NT2/D1 (cell line): ENCODE measurements at places on chromosomes 12 and 14.

- DNase-seq: no peak
Measured at GRCh38 chr14:32047791-32048190, 29.3 kb upstream of the ARHGAP5 start.

DNA sequence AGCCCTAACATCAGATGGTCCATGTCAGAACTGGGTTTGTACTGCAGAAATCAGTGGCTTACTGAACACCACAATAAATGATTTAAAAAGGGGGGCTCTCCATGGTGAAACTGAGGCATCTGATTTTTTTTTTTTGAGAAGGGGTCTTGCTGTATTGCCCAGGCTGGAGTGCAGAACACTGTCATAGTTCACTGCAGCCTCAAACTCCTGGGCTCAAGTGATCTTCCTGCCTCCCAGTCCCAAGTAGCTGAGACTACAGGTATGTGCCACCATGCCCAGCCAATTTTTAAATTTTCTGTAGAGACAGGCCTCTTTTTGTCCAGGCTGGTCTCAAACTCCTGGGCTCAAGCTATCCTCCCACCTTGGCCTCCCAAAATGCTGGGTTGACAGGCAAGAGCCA is 57.4 kb downstream of the RFLNA start:
- DNase-seq: no peak

DNA sequence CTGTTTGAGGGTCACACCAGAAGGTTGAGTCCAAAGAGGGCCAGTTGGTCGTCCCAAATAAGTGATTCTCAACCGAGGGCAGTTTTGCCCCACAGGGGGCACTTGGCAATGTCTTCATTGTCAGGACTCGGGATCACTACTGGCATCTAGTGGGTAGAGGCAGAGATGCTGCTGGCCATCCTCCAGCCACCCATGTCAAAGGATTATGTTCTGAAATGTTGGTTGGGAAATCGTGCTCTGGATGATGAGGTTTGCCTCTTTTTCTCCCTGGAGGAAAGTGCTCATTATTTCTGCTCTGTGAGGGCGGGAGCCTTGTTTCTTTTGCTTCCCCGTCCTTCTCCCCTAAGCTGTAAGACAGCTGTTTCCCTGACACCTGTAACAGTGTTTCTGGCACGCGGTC is 3.6 kb downstream of the ZNF839 start:
- no peak for DNase-seq

DNA sequence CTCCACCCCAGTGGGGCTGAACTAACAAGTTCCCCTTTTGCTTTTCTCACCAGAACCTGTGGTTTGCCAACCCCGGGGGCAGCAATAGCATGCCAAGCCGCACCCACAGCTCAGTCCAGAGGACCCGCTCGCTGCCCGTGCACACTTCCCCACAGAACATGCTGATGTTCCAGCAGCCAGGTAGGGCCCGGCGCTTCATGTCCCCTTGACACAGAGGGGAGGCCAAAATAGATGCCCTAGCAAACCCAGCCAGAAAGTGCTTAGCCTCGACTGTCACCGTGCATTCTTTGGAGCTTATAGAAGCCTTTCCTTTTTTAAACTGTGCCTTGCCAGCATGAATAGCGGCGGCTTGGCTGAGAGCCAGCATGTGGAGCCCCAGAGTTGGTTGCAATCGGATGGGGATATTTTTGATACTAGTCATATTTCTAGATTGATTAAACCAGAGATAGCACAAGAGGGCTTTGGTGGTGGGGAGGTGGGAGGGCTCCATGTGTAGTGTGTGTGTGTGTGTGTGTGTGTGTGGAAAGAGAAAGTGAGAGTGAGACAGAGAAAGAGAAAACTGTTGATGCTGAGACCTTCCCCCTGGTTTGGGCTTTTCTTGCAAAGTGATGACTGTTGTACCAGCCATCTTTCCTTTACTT is 126.1 kb downstream of the GCH1 start:
- DNase-seq: no peak

- DNase-seq: no peak
Measured at GRCh38 chr12:95004610-95005009, 1.1 kb upstream of the NDUFA12 start.

GRCh38 chr12:129145381-129145780 is 292.1 kb downstream of the GLT1D1 start:
- DNase-seq: no peak

DNA sequence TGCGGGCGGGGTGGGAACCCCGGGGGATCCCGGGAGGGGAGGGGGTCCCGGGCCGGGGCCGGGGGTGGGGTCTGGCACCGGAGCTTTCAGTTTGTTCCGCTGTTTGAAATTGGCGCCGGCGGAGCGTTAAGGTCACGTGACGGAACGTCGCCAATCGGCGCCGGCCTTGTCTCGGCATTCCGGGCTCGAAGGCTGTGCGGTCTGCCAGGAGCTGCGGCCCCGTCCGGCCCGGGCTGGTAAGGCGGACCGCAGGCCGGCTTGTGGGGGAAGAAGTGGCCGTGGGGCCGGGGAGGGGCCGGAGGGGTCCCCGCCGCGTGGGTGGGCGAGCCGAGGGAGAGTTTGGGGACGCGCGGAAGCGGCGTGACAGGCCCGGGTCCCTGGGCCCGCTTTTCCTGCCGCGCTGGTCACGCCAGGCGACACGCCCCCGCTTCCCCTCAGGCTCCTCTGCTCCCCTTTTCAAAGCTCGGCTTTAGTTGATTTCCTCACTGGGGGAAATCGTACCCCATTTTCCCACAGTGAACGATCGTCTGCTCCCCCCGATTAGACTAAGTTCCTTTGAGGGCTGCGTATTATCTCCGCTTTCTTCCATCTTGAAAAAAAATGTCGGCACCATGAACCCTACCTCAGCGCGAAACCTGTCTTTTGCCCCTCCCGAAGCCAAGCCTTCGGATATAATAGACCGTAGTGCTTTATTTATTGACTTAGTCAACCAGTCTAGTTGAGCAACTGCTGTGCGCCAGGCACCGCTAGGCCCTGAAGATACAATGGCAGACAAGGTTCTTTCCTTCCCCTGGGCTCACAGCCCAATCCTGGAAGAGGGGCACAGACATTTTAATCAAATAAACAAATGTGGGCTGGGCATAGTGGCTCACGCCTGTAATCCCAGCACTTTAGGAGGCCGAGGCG is at the start of the genes FOXM1 and RHNO1:
Gene FOXM1 (minus strand): TSS at position 128 of the 906 bp plus-strand sequence. CDS start 2,696 bp downstream, outside the sequence.
Gene RHNO1 (plus strand): TSS at position 177 of the 906 bp plus-strand sequence. CDS start 8,144 bp downstream, outside the sequence.
- DNase-seq: peak; percentile 99

DNA sequence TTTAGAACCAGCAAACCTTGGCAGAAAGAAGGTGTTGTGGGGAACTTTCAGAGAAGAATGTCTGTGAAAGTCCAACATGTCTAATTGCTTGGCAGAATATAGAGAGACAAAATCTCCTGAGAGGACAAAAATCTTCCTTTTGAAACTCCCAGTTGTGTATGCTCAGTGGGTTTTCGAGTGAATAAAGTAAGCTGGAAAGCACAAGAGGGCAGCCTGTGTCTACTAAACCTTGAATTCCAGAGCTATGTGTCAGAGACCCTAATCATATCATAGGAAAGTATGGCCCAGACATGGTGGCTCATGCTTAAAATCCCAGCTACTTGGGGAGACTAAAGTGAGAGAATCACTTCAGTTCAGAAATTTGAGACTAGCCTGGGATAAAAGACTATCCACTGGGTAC is 661.2 kb downstream of the SLC16A7 start:
- no peak for DNase-seq

DNA sequence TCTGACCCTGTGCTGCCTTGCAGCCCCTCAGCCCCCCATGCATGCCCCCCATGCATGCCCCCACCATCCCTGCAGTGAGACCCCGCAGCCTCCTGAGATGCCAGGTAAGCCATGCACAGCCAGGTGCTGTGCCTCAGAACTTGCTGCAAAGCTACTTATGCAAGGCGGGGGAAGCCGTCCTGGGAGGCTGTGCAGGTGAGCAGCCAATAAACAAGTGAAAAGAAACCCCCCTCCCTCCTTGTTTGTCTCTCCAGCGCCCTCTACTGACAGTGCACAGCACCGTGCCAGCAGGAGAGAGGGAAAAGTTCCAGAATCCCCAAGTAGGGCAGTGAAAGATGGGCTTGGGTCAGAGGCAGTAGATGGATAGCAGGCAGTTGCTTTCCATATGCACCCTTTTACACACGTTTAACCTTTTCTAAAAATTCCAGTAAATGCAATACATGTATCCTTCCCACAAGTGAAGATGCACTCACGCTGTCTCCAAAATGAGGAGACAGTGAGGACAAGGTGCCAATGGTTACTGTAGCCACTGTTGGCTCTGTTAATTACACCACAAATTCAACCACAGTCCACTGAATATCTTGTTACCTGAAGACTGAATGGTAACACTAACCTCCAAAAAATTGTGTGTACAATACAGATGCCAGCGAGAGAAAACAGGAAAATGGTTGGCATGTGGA is 18.0 kb downstream of the TNFAIP2 start:
- DNase-seq: no peak

DNA sequence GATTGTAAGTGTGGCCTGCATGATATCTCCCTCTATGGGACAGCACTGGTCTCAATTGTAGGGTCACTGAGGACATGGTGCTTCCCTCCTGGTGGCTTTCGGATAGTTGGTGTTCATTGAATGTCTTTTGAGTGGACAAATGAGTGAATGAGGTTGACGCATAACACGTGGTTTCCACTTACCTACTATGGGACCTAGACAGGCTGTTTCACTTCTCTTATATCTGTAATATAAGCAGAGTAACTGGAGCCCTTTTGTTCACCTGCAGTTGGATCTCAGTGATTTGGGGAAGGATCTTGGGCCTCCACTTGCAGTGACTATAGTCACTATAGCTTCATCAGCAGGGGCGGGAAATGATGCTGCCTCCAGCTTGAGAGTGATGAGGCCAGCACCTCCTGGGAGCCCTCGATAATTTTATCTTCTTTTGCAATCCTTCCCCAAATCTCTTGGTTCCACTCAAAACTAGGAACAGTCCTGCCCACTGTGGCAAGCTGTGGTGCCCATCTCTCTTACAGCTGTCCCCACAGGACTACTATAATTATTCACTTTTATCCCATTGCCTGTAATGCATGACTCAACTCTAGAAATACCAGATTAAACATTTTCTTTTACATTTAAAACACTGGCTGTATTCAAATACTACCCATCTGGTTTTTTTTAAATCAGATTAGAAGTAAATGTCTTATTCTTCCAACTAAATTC is 242.9 kb downstream of the CHST11 start:
- no peak for DNase-seq

- no peak for DNase-seq
Measured at GRCh38 chr12:53820514-53821306, 68.9 kb upstream of the CISTR start.

DNA sequence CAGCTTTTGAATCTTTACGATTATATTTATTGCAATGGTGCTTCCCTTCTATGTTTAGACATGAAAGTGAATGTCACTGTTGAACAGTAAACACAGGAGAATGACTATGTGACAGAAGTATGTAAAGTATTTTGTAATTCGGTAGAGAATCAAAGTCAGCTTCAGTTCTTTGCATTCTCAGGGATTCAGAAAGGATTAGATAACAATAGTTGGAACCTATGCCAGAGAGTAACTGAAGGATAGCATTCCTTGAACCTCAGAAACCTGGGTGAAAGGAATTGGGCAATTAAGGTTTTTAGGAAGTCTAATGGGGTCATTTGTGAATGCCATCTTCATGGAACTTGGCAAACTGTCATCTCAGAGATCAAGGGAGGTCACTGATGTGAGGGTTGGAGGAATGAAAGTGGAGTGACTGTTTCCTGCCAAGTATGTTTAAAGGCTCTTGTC is 305.3 kb upstream of the DDHD1 start:
- DNase-seq: no peak

- no peak for DNase-seq
Measured at GRCh38 chr14:75013290-75013689, 10.6 kb downstream of the EIF2B2 start.

DNA sequence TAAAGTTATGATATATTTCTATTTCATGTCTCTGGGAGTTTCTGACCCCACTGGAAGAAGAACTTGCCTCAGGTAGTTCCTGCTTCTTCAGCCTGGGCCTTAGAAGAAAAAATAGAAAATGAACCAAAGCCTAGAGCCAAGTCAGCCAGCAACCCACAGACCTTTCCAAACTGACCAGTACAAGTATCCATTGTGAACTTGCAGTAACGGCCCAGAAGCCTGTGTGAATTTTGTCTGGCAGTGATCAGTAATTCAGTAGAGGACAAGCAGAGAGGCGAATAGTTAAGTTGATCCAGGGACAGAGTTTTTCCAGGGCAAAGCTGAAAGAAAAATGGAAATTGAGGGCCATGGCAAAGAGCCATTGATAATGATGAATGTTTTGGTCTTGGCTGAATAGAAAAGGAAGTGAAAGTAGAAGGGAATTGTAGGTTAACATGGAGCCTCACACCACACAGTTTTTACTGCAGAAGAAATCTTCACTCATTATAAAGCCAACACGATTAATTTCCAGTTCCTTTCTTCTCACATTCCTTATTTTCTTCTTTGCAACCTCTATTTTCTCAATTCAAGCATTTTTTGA is 311.8 kb downstream of the BTG1 start:
- no peak for DNase-seq

DNA sequence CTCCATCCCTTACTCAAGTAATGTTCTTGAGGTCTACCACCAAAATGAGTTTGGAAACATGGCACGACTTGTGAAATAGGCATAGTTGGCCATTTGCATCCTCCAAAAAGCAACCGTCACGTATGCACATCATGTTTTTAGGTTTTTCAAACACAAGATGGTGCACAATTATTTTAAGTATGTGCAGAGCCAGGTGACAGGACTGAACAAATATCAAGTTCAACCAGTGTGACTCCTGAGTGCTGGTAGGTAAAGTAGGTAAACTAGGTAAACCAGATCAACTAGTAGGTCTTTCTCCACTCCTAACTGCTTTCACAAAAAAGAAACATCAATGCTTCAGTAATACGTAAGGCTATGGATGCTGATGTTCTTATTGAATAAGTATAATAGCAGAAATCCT is 39.1 kb downstream of the FGD6 start:
- DNase-seq: no peak

GRCh38 chr12:129136694-129137325 is 283.5 kb downstream of the GLT1D1 start:
- no peak for DNase-seq

- DNase-seq: no peak
Measured at GRCh38 chr12:27828196-27828595, 48.2 kb upstream of the MANSC4 start.

DNA sequence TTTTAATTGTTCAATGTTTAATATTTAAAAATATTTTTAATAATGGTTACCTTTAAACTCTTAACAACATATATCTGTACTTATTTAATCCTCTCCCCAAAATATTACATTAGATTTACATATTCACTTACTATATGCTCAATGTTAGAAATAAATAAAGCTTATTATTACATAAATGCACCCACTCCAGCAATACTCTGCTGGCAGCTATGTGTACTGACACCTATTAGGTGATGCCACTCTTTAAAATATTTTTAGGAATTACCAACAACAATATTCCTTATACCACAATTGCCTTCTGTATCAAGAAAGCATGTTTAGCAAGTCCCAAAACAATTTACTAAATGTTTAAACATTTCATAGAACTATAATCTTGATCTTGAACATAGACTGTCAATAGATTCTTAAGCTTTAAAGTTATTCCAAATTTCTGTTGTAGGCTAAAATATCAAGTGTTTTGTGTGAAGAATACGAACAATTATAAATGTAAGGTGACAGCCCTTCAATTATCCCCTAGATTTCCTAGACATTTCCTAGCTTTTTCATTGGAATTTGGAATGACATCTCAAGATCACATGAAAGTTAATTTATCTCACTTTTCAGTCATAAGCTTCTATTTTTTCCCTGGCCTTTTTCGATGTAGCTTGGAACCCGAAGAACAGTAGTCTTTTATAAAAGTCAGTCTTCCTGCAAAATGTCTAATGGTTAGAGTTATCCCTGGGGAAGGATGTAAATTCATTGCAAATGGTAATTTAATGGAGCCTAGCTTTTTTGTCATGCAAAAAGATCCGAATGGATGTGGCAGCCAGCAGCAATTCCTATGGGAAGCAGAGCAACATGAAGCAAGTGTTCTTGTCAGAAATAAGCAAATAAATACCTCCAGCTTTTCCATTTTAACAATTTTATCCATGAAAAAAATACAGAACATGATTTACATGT is 907.5 kb upstream of the ATXN7L3B start:
- peak; percentile 67 for DNase-seq
